Endothelial cell (in vitro differentiated cells): ENCODE measurements at places on chromosomes 11 and 22. TPM values are rescaled to one million over a fixed set of nuclear protein-coding genes. Genes with fewer than 3 reads are reported as not detected.

TRIM29 gene
- not detected for total RNA-seq

- no peak for DNase-seq
Observed at GRCh38 chr11:20277014-20277413, 86.5 kb upstream of the HTATIP2 start.

DNA sequence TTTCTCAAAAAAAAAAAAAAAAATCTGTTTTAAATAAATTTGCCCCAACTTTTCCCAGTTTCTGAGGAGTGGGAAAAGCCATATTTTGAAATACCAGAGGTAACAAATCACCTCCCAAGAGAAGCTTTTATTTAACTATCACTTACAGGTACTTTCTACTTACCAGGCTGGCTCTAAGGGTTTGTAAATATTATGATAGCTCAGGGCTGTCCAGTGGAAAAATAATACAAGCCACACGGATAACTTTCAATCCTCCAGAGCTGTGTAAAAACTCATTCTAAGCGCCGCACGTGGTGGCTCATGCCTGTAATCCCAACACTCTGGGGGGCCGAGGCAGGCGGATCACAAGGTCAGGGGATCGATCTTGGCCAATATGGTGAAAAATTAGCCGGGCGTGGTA, 5.6 kb upstream of the SEC14L4 start:
- no peak for DNase-seq

DNA sequence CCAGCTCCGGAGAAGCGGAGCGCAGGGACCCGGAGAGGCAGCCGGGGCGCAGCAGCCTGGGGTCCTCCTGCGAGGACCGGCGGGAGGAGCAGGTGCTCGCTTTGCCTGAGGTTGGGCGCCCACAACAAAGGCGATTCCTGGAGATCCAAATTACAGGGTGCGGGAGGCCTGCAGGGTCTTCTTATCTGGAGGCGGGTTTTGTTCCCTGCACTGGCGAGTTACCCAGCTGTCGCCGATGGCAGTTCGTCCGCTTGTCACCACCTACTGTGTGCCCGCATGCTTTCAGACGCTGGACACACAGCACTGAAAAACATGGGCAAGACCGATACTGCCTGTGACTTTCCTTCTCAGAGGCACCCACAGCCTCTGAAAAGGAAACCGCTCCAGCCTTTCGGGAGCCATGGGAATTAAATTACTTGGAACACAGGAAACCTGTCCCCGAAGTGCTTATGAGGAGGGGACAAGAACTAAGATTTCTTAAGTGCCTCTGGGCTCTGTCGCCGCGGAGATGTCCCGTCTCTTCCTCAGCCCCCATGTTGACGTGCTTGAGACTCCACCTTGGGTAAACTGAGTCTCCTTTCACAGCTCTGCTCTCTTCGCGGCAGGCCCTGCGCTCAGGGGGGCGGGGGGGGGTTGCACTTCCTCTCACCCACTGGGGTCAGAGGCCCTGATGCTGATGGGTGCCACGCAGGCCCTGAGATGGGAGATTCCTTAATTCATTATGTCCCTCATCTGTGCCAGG, 1.3 kb upstream of the ZFTA start:
- DNase-seq, result no peak

MFRP gene
- 0.13 TPM for total RNA-seq

DNA sequence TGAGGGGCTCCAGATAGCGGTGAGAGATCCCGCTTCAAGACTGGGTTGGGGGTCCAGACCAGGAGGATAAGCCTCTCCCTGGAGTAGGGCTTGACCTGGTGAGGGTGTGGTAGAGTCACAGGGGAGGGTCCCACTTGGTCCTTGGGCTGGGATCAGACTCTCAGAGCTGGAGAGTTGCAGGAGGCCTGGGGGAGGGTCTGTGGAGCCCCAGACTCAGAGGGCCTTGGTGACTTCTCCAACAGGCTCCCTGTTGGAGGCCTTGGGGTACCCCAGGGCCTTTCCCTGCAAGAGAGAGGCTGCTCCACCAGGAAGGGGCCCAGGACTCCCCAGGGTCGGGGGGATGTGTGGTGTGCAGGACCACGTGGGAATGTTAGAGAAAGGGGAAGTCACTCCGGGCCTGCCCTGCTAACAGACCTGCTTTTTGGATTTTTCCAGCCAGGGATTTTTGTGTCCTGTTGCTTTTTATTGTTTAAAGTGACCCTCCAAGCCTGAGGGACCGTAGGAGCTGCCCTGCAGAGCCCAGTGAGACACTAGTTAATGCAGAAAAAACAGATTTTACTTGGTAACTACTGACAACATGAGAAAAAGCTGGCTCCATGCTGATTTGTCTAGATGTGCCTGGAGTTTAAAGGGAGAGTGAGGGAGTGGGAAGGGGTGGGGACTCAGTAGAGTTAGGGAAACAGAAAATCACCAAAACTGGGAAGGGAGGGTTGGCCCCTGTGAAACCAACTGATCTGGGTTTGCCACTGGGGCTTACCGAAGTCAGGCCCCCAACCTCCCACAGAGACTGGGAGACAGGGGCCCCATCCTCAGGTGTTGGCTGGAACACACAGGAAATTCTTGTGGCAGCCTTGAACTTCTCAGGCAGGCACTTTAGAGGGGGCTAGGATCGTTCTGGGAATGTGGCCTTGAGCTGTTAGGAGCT, 801 bp upstream of the TXNRD2 start:
- DNase-seq, result no peak
